ENCODE measurements at places on chromosomes 4 and X.

DNA sequence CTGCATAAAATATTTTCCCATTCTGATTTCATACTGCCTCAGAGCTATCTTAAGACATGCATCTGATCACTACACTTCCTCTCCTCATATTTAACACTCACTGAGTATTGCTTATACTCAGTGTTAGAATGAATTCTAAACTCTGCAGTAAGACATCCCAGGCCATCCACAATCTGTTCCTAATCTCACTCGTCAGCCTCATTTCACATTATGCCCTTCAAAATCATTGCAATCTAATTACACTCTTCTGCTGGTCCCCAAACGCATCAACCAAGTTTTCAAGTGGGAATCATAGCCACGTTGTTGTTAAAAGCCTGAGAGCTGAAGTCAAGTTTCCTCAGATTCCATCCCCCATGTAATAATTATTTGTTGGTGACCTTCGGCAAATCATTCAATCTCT, 1177.9 kb downstream of the ARAP2 start:
- H3K27me3 ChIP-seq, result no peaks in the 10 kb centered on the region
- DNase-seq, result no peak
- H3K36me3 ChIP-seq, result no peaks in the 10 kb centered on the region

DNA sequence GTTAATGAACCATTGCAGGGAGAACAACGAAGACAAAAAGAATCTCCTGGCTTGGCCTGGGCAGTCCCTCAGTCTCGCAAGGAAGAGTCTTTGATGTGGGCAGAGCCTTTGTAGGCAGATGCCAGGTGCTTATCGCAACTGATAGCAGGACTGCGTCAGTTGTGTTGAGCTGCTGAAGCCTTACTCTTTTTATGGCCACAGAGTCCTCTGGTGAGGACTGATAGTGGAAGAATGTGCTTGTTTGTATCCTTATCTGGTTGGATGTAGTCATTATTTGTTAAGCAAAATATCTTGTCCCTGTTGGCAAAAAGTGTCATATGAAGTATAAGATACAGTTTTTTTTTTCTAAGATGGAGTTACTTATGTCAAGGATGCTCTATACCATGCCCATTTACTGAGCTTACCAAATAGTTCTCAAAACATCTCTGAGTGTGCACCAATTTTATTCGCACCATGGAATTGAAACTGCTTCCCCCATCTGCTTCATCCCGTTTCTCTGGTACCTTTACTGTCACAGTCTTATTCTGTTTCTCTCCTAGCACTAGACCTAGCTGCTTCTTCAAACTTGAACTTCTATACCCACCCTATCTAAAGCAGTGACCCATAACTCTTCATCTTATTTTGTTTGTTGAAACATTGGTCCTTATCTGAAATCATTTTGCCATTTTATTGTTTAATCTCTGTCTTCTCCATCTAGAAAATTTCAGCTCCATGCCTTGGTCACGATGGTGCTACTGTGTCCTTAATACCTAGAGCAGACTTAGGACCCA, 47.0 kb upstream of the SPRY1 start:
- H3K27ac ChIP-seq, result no peak overlapping the region
- no peaks in the 10 kb centered on the region for H3K27me3 ChIP-seq
- H3K36me3 ChIP-seq, result no peaks in the 10 kb centered on the region
- no peaks in the 10 kb centered on the region for H3K4me1 ChIP-seq

GRCh38 chrX:16120431-16120830, 2.9 kb upstream of the GRPR start:
- H3K27ac ChIP-seq, result no peak overlapping the region
- no peaks in the 10 kb centered on the region for H3K36me3 ChIP-seq
- H3K4me1 ChIP-seq, result no peaks in the 10 kb centered on the region
- H3K27me3 ChIP-seq, result no peaks in the 10 kb centered on the region
- no peak for DNase-seq
- no peak overlapping the region for H3K4me3 ChIP-seq

- H3K27me3 ChIP-seq, result no peaks in the 10 kb centered on the region
- H3K27ac ChIP-seq, result no peak overlapping the region
- H3K36me3 ChIP-seq, result no peaks in the 10 kb centered on the region
- DNase-seq, result no peak
- H3K4me3 ChIP-seq, result no peak overlapping the region
Observed at GRCh38 chr4:89653012-89653411, 183.9 kb downstream of the SNCA start.

GRCh38 chrX:150547375-150548115, 20.9 kb upstream of the MTM1 start:
- no peak overlapping the region for H3K27ac ChIP-seq
- no peak for DNase-seq
- H3K4me3 ChIP-seq, result peak overlapping the region; percentile 26
- H3K4me1 ChIP-seq, result peaks cover 23% of the 10 kb centered on the region
- H3K27me3 ChIP-seq, result no peaks in the 10 kb centered on the region

- no peak for DNase-seq
- no peaks in the 10 kb centered on the region for H3K36me3 ChIP-seq
- H3K27me3 ChIP-seq, result no peaks in the 10 kb centered on the region
- no peak overlapping the region for H3K4me3 ChIP-seq
Observed at GRCh38 chrX:74931214-74931613, 6.0 kb upstream of the NEXMIF start.

DNA sequence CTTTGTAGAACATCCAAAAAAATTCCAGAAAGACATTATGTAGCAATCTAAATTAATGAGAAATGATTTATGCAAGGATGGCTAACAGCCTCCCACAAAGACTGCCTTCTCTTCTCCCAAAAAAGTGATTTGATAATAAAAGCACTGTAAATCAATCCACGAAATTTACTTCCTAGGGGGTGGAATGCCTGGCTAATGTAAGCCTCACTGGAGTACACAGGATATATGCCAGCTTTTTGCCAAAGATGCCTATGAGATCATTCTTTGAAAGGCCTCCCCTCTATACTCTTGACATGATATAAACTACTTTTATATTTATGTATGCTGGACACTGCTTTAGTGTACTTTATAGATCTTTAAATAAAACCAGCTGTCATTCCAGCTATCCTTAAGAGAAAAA, 211.1 kb downstream of the ADAMTS3 start:
- no peaks in the 10 kb centered on the region for H3K27me3 ChIP-seq
- H3K27ac ChIP-seq, result no peak overlapping the region
- DNase-seq, result no peak
- no peaks in the 10 kb centered on the region for H3K36me3 ChIP-seq
- no peaks in the 10 kb centered on the region for H3K4me1 ChIP-seq
- no peak overlapping the region for H3K4me3 ChIP-seq

GRCh38 chr4:181427076-181427475, 816.1 kb upstream of the TENM3 start:
- no peak overlapping the region for H3K4me3 ChIP-seq
- DNase-seq, result no peak
- no peaks in the 10 kb centered on the region for H3K27me3 ChIP-seq
- H3K36me3 ChIP-seq, result no peaks in the 10 kb centered on the region
- no peaks in the 10 kb centered on the region for H3K4me1 ChIP-seq
